CD4-positive, alpha-beta memory T cell (primary cell): ENCODE measurements at places on chromosomes 12 and 14.

DNA sequence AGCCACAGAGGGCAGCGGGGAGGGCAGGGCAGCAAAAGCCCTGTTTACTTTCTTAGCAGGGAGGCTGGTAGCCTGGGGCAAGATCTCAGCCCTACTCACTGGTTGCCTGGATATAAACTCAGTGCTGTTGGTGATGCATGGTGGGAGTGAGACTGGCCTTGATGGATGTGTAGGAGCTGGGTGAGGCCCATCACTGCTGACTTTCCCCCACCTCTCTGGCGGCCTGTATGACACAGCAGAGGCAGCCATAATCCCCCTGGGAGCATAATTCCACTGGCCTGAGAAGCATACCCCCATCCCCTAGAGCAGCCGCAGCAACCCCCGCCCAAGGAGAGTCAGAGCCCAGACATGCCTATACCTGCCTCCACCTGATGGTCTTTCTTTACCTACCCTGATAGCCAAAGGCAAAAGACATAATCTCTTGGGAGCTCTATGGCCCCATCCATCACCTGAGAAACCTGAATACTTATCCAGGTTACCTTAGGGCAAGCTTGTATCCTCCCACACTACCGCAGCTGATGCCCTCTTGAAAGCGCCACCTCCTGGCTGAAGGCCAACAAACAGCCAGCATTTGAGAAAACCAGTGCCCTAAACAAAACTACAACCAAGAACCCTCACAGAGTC is 59.3 kb downstream of the DNAI7 start:
- DNase-seq, result no peak

DNA sequence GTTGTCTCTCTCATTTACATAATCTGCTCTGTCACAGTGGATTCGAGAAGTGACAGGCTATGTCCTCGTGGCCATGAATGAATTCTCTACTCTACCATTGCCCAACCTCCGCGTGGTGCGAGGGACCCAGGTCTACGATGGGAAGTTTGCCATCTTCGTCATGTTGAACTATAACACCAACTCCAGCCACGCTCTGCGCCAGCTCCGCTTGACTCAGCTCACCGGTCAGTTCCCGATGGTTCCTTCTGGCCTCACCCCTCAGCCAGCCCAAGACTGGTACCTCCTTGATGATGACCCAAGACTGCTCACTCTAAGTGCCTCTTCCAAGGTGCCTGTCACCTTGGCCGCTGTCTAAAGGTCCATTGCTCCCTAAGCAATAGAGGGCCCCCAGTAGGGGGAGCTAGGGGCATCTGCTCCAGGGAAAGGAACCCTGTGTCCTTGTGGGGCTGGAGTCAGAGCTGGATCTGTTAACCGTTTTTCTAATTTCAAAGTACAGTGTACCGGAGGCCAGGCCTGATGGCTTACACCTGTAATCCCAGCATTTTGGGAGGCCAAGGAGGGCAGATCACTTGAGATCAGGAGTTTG is 5.1 kb downstream of the ERBB3 start:
- DNase-seq, result no peak

GRCh38 chr14:65664436-65664835 is 251.9 kb downstream of the FUT8 start:
- no peak for DNase-seq

GRCh38 chr14:34310724-34311123 is 151.3 kb downstream of the SPTSSA start:
- no peak for DNase-seq

GRCh38 chr12:53505086-53505485 is 2.2 kb downstream of the NPFF start:
- no peak for DNase-seq

DNA sequence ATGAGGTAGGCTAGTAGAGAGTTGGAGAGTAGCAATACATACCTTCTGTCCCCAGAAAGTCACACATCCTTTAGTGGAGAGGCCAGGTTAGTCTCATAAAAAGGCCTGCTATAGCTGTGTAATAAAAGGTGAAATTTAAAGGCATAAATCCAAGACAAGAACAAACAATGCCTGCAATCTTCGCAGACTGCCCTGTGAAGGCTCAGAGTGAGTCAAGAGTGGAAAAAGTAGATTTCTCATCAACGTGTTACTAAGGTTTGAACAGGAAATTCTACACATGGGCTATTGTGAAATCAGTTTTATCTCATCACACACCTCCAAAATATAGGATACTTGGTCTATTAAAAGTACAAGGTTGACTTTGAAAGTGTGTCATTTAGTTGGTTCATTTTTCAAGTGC is at the start of gene KLRC1:
Gene KLRC1 (minus strand): TSS at position 222 of the 400 bp plus-strand sequence. CDS start 2,221 bp downstream, outside the sequence.
- no peak for DNase-seq

DNA sequence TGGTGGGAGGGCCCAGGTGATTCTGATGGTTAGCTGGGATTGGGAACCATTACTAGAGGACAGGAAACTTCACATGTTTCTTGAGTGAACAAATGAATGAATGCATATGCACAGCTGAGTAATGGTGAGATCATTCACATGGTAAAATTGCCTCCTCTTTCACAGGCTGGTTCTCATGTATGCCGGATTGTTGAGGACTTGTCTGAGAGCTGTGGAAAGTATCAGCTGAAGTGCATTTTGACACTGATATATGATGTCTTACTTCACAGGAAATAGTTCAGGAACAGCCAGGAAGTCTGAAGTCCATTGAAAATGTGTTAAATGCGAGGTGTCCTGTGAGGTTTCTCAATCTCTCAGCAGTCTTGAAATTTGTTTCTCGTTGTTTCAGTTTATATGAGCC is 77.6 kb upstream of the DACT1 start:
- no peak for DNase-seq
